ENCODE measurements at places on chromosomes 3 and 15. TPM values are rescaled to one million over a fixed set of nuclear protein-coding genes. Genes with fewer than 3 reads are reported as not detected.
A peak's percentile ranks its signal among the peaks of the same experiment; 100 is the strongest.

Gene KNG1
- 0.21 TPM for total RNA-seq

Gene CYP8B1
- not detected for total RNA-seq

Gene ZNF621
- 12.4 TPM for total RNA-seq

Gene MYH15
- 0.65 TPM for total RNA-seq

Gene ATG7
- 22.8 TPM for total RNA-seq

Gene POLQ
- 0.79 TPM for total RNA-seq

Gene ACP3
- 1.1 TPM for total RNA-seq

Gene C3orf70
- 3.1 TPM for total RNA-seq

Gene NANOGP8
- total RNA-seq = not detected

Gene PLAAT1
- 5.7 TPM for total RNA-seq

DNA sequence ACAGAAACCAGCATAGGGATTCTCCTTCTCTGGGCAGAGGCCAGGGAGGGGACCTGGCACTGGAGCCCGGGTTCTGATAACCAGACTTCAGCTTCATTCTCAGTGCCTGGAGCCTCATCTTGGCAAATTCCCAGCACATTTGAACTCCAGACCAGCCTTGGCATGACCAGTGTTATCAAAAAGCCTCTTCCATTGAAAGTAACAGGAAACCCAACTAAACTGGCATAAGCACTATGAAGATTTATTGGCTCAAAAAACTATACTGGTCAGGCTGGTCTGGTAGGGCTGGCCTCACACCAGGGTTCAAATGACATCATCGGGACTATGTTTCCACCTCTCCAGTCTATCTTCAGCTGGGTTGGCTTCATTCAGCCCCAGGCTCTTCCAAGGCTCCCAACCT is 48.1 kb upstream of the THUMPD3 start:
- DNase-seq = no peak

GRCh38 chr15:97126553-97127233 is 796.2 kb downstream of the NR2F2 start:
- DNase-seq = no peak

DNA sequence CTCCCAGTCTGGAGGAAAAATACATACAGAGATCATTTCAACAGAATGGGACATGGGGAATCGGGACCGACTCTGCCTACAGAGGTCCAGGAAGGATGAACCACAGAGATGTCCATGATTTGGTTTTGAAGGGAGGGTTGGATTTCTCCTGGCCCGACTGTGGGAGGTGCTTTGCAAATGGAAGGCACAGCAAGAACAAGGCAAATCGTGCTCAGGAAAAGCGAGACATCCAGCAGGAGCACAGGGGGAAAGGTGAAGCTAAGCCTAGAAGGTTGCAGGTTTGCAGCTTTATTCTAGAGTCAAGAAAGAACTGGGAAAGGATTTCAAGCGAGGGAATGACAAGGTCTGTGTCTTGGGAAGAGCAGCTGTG is 181.9 kb downstream of the OPA1 start:
- no peak for DNase-seq

GRCh38 chr3:101066711-101067129 is 73.5 kb upstream of the ABI3BP start:
- DNase-seq = no peak

- peak; percentile 38 for DNase-seq
Measured at GRCh38 chr15:69031013-69032001, 16.8 kb downstream of the NOX5 start.

- DNase-seq = no peak
Measured at GRCh38 chr3:154059833-154060232, 61.4 kb upstream of the ARHGEF26 start.

DNA sequence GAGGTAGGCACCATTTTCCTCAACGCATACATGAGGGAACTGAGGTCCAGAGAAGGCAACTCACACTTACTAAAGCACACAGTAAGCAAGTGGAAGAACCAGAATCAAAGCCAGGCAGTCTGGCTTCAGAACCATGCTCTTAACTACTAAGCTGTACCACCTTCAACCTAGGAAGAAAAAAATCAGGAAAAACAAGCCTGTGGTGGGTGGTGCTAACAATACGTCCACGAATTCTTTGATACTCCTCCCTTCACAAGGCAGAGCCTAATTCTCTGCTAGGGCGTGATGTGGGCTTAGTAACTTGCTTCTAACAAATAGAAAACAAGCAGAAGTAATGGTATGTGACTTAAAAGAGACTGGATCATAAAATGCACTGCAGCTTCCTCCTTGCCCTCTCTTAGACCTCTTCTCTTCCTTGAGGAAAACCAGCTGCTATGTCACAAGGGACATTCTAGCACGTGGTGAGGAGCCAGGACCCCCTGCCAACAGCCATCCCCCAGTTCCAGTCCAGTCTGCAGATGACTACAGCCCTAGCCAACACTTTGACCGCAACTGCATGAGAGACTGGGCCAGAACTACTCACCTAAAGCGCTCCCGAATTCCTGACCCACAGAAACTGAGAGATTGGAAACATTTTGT is 36.9 kb downstream of the HACD2 start:
- DNase-seq = no peak

DNA sequence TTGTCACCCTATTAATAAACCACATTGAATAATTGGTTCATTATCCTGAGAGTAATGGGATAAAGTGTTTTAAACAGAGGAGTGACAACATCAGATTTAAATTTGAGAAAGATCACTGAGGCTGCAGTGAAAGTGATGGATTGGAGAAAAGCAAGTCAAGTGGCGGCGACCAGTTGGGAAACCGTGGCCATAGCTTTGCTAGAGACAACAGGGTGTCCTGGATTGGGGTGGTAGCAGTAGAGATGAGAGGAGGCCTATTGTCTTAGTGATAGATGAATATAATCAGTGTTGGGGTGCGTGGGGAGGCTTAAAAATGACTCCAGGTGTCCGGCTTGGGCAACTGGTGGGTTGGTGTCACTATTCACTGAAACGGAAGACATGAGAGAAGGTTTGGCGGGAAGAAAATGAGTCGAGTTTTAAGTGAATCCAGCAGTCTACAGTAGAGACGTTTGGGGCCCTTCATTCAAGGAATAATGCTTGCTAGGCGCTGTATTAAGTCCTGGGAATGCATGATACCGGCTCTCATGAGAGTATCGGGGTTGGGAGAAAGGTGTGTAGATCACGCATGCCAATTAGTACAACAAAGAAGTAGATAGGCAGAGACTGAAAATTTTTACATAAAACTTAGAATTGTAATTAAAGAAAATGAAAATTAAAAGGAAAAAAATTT is 819 bp downstream of the NEK4 start:
- no peak for DNase-seq

- DNase-seq = no peak
Measured at GRCh38 chr15:76127169-76127568, 67.4 kb downstream of the TMEM266 start.

DNA sequence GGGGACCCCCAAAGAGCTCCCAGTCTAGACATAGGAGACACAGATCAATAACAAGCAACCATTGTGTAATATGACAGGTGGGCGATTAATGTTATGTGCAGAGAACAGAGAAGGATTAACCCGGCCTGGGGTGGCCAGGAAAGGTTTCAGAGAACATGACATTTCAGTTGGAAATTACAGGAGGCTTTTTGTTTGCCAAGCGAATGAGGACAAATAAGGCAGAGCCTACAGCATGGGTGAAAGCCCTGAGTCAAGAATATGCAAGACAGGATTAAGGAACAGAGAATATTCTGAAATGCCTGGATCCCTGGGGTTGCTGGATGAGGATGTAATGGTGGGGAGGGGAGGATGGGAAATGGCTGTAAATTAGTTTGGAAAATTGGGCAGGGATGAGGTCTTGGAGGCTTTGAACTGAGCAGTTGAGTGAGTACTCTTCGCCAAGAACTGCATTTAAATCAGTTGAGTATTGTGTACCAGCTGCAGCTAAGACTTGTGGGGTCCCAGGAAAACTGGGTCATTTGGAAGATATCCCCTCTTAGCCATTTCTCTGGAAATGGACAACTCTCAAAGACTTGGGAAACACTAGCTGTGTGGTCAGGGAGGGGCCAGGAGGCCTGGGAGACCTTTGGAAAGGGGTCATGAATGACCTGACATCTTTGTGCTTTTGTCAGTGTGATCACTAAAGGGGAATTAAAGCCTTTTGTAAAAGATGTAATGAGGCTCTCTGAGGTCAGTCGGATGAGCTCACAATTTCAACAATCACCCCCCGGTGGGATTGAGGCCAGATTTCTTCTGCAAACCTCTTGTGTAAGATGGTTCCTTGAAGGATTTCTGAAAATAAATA is 198.6 kb upstream of the NR2E3 start:
- DNase-seq = no peak

- DNase-seq = no peak
Measured at GRCh38 chr3:185813691-185814215, 11.1 kb downstream of the IGF2BP2 start.

GRCh38 chr15:69666921-69667811 is 214.5 kb downstream of the RPLP1 start:
- DNase-seq = no peak

DNA sequence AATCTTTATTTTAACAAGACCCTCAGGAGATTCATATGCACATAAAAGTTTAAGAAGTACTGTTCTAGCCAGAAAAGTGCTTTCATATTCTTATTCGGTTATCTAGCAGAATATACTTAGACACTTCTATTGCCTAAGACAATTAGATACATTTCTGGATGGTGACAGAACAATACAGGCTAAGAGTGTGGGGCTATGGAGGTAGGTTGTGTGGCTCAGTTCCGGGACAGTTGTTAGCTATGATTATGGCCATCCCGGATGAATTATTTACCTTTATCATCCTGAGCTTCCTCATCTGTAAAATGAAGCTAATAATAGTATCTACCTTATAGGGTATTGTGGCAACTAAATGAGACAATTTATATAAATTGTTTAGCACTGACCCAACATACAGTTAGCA is 6.6 kb downstream of the FAM98B start:
- DNase-seq = no peak

- DNase-seq = peak; percentile 77
Measured at GRCh38 chr3:195059006-195059350, 212.0 kb downstream of the XXYLT1 start.

DNA sequence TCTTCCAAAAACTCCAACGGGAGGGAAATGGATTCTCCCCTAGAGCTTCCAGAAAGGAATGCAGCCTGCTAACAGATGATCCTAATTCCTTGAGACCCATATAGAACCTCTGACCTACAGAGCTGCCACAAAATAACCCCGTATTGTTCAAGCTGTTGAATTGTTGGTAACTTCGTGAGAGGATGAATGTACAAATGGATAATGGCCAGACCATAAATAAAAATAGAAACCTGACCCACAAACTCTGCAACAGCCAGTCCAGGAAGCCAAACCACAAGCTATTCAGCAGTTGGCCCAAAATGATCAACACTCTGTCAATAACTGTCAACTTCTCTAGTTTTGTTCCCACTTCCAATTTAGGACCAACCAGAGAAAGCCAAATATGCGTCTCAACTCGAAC is 414.0 kb upstream of the ZNF717 start:
- DNase-seq = no peak

DNA sequence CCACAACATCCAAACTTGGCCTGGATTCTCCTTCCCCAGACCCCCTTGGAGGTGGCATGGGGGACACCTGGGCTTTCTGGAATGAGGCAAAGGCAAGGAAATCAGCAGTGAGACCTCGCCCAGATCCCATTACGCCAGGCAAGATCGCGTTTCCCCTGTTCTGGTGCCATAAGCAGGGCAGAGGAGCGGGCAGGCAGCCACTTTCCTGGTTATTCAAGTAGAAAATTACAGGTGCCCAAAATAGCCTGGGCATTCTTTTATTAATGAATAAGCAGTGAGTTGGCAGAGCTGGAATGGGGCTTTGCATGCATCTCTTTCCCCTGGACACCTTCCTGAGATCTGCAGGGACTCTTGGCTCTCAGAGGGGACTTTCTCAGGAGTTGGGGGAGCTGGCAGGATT is 31.5 kb upstream of the FAM107A start:
- DNase-seq = peak; percentile 52

- DNase-seq = no peak
Measured at GRCh38 chr3:194556086-194557056, 69.6 kb upstream of the ATP13A3 start.

DNA sequence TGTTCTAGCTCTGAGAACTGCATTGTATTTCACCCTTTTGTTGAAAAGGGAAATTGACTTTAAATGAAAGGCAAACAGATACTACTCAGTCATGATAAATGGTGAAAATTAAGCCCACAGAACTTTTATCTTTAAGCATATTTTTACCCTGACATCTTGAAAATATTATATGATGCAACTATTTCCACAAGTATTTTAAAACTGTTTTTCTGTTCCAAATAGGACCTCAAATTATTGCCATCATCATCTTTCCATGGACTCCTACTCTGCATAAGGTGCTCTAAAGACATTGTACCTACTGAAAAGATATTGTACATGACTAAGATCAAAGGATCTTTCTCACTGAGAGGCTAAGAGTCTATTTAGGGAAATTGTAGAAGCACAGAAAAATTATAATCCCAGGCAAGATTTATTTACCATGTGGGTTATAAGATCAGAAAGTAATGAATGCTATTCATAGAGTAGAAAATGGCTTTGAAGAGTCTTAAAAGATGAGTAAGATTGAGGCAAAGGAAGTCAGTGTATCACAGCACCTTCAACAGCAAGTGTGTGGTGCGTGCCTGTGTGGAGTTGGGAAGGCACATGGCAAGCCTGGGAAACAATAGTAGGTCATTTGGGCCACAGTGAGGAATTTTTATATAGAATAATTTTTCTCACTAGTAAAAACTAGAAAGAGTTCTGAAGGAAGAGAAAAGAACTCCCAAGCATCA is 68.8 kb downstream of the VGLL3 start:
- no peak for DNase-seq

GRCh38 chr3:12423918-12424630 is 60.2 kb upstream of the TSEN2 start:
- peak; percentile 36 for DNase-seq

DNA sequence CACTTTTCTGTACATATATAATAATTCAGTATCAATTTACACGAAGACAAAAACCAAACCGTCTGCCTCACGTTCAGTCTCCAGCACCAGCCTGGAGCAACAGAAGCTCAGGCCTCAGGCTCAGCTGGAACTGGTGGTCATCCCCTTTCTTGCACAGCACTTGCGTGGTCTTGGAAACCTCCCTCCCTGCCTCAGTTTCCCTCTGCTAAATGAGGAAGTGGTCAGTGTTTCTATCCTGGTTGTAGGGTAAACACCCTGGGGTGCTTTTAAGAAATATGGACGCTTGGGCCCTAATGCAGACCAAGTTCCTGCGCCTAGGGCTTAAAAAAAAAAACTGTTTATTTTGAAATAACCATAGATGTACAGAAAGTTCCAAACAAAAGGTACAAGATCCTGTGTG is 21.6 kb downstream of the IQSEC1 start:
- no peak for DNase-seq

GRCh38 chr3:42750834-42751233 is 22.2 kb downstream of the CCDC13 start:
- no peak for DNase-seq

GRCh38 chr3:59319442-59319841 is 269.6 kb upstream of the CFAP20DC start:
- DNase-seq = no peak

DNA sequence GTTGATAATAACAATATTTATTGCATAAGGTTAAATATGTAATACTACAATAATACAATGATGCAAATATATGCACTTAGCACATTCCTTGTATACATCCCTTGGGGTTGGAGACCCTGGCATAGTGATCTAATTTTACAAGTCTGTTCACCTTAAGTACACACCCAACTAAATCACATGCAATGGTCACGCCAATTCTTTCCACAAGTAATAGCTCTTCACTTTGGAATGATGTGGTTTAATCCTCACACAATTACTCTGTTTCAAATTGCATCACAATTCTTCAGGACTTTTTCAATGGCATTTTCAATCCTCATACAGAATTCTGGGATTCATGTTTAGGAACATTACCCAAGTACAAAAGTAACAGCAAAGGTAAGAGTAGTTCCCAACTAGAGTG is 27.3 kb upstream of the SPRED1 start:
- no peak for DNase-seq

- no peak for DNase-seq
Measured at GRCh38 chr15:85477730-85478129, 97.3 kb downstream of the AKAP13 start.
